Lower leg skin (tissue), 4 donors: ENCODE measurements at places on chromosomes 2 and 18. TPM values are rescaled to one million over a fixed set of nuclear protein-coding genes. Genes with fewer than 3 reads are reported as not detected.

Gene DYNAP
- total RNA-seq, result not detected

Gene ERBB4
- total RNA-seq, result 0.59 TPM

Gene IL36A
- total RNA-seq, result not detected

Gene FTCDNL1
- not detected for total RNA-seq

Gene SIGLEC15
- total RNA-seq, result not detected
